Neural crest cell (in vitro differentiated cells): ENCODE measurements at places on chromosomes 6 and 20. TPM values are rescaled to one million over a fixed set of nuclear protein-coding genes. Genes with fewer than 3 reads are reported as not detected.
A peak's percentile ranks its signal among the peaks of the same experiment; 100 is the strongest.

- no peaks in the 10 kb centered on the region for H3K36me3 ChIP-seq
- H3K27me3 ChIP-seq, result no peaks in the 10 kb centered on the region
- H3K4me1 ChIP-seq, result peaks cover 3% of the 10 kb centered on the region
- no peak overlapping the region for H3K4me3 ChIP-seq
Measured at GRCh38 chr6:45970326-45970725, 45.3 kb downstream of the CLIC5 start.

DNA sequence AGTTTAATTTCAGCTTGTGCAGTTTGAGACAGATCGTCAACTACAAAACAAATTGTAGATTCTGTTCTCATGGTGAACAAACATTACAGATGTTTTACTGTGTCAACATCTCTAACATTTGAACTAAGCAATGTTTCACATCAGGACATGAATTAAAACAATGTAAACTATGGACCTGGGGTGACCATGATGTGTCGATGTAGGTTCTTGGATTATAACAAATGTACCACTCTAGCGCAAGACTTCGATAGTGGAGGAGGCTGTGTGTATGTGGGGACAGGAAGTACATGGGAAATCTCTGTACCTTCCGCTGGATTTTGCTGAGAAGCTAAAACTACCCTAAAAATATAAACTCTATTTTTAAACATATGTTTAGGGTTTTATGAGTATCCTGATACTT, 17.1 kb downstream of the HIVEP2 start:
- peaks cover 15% of the 10 kb centered on the region for H3K4me1 ChIP-seq
- H3K36me3 ChIP-seq, result no peaks in the 10 kb centered on the region
- no peak overlapping the region for H3K27ac ChIP-seq
- peaks cover 11% of the 10 kb centered on the region for H3K27me3 ChIP-seq
- H3K4me3 ChIP-seq, result peak overlapping the region; percentile 11

DNA sequence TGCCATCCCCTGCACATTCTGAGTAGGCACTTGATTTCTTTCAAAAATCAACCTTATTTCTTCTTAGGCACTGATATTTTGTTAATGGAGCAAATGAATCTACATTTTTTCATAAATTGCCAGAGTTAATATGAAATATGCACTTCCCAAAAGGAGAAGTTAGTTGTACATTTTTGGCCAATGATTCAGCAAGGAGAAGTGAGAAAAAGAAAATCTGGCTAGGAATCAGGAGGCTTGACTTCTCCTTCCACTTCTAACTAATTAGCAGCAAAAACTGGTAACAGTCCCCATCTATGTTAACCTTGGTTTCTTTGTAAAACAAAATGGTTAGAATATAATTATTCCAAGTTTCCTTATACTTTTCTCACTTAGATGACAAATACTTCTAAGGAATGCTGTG, 7.0 kb upstream of the DSE start:
- H3K27ac ChIP-seq, result no peak overlapping the region
- H3K36me3 ChIP-seq, result peaks cover 2% of the 10 kb centered on the region
- H3K27me3 ChIP-seq, result no peaks in the 10 kb centered on the region
- H3K4me1 ChIP-seq, result no peaks in the 10 kb centered on the region

The PAX1 gene
- total RNA-seq, result not detected in 2 replicates

GRCh38 chr20:24691901-24692351, 222.5 kb downstream of the SYNDIG1 start:
- H3K4me1 ChIP-seq, result no peaks in the 10 kb centered on the region
- no peak overlapping the region for H3K4me3 ChIP-seq

- no peaks in the 10 kb centered on the region for H3K27me3 ChIP-seq
- no peak for DNase-seq
- H3K4me3 ChIP-seq, result no peak overlapping the region
- no peaks in the 10 kb centered on the region for H3K4me1 ChIP-seq
Measured at GRCh38 chr20:29079769-29080690, 2177.4 kb upstream of the DEFB115 start.

DNA sequence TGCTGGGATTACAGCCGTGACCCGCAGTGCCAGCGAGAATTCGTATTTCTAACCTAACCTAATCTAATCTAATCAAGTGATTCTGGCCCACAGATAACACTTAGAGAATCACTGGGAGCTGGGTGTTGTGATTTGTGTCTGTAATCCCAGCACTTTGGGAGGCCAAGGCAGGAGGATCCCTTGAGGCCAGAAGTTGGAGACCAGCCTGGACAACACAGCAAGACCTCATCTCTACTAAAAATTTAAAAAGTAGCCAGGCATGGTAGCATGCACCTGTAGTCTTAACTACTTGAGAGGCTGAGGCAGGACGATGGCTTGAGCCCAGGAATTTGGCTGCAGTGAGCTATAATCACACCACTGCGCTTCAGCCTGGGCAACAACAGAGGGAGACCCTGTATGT, 21.4 kb upstream of the NCOA3 start:
- H3K27ac ChIP-seq, result no peak overlapping the region
- no peak overlapping the region for H3K4me3 ChIP-seq
- H3K36me3 ChIP-seq, result no peaks in the 10 kb centered on the region
- no peak for DNase-seq
- H3K27me3 ChIP-seq, result peaks cover 3% of the 10 kb centered on the region
- no peaks in the 10 kb centered on the region for H3K4me1 ChIP-seq

DNA sequence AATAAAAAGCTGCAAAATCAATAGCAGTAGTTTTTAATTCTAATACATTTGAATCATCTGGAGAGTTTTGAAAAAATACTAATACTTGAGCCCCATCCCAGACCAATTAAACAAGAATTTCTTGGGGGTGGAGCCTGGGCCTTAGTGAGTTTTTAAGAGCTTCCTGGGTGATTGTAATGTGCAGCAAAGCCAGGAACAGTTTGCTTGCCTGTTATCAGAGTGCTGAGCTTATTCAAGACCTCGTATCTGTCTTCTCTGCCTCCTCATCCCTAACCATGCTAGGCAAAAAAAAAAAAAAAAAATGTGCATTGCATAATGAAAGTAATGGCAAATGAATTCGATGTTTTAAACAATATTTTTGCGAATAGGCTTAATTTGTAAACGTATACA, 36.4 kb upstream of the MYB start:
- H3K27me3 ChIP-seq, result no peaks in the 10 kb centered on the region
- DNase-seq, result no peak
- no peak overlapping the region for H3K27ac ChIP-seq
- H3K4me3 ChIP-seq, result no peak overlapping the region

DNA sequence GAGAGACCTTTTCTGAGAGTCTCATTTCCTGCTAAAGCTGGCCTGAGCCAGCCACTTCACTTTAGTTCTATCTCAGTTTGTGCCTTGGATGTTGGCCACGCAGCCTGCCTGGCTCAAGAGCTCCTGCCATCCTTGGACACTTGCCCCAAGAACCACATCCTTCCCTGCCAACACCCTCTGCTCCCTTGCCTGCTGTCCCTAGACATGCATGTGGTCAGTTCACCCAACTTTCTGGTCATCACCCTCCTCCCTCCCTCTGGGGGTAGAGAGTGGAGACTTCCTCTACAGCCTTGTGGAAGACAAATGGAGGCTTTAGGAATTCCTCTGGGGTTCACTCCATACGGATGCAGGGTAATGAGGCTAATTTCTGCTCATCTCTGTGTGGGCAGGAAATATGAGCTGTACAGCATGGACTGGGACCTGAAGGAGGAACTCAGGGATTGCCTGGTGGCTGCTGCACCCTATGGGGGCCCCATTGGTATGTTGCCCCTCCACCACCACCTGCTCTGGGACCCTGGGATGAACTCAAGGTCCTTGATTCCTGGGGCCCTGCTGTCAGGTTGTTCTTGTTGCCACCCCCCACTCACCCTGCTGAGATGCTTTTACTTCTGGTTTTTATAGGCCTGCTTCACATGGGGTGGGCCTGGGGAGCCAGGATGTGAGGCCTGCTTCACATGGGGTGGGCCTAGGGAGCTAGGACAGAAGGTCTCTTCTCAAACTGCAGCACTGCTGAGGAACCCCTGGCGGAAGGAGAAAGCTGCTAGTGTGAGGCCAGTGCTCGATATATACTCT, 13.8 kb upstream of the PTPRA start:
- H3K4me3 ChIP-seq, result no peak overlapping the region
- no peak for DNase-seq
- H3K4me1 ChIP-seq, result no peaks in the 10 kb centered on the region
- H3K27me3 ChIP-seq, result no peaks in the 10 kb centered on the region
- no peaks in the 10 kb centered on the region for H3K36me3 ChIP-seq

DNA sequence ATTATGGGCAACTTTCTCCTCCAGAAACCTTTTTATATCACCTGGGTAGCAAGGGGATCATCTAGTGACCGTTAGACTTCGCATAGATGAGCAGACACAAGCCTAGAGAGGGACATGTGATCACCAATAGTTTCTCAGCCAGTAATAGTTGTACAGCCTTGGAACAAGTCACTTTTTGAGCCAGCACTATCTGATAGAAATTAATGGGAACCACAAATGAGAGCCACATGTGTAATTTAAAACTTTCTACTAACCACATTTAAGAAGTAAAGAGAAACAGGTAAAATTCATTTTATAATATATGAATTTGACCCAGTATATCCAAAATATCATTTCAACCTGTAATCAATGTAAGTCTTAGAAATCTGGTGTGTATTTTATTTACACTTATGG, 592 bp upstream of the CTNNBL1 start:
- H3K27me3 ChIP-seq, result peaks cover 49% of the 10 kb centered on the region
- peaks cover 24% of the 10 kb centered on the region for H3K4me1 ChIP-seq
- H3K27ac ChIP-seq, result no peak overlapping the region

DNA sequence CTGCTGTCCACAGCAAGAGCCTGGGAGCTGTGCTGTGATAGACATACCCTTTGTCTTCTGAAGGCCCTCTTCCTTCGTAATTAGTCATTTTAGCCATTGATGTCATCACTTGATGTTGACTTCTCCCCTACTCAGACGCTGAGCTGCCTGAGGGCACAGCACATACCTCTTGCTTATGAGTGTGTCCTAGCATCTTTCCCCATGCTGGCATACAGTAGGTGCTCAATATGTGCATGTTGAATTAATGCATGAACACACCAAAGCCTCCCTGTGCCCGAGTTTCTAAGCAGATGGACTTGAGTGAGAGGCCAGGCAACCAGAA, 35.8 kb upstream of the FAM83D start:
- peaks cover 20% of the 10 kb centered on the region for H3K27me3 ChIP-seq
- no peak overlapping the region for H3K27ac ChIP-seq
- peaks cover 11% of the 10 kb centered on the region for H3K4me1 ChIP-seq
- no peaks in the 10 kb centered on the region for H3K36me3 ChIP-seq
